ENCODE measurements at places on chromosomes 6 and 20. TPM values are rescaled to one million over a fixed set of nuclear protein-coding genes. Genes with fewer than 3 reads are reported as not detected.

GRCh38 chr6:878179-878578, 185.2 kb upstream of the EXOC2 start:
- DNase-seq = no peak

The SIRPB2 gene
- not detected for total RNA-seq

The ADGB gene
- total RNA-seq = not detected

DNA sequence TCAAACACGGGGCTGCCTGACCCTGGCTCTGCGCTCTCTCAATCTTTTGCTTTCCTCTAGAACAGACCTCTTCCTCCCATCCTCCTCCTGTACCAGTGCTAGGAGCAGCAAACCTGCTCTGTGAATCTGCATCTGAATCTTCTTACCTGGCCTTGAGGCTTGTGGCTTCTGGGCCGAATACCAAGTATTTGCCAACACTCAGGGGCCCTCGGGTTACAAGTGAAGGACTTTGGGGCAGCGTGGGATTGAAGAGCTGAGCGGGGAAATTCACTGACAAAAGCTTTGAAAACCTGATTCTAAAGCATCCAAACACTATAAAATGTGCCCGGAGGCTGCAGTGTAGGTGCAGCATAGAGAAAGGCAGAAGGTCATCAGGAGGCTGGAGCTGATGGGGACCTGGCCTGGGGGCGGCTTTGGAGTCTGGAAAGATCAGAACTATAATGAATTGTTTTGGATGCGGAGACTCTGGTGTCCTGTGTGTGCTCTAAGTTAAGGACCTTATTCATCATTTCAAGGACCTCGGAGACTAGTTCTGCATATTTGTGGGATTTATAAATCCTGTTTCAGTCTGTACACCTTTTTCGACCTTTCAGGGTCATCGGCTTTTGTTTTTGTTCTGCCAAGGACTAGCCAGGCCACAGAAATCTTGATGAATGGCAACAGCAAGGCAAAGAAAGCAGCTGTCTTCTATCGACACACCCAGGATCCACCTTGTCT, 16.4 kb upstream of the IGF2R start:
- DNase-seq = no peak

The SUMO4 gene
- 4.2 TPM for total RNA-seq

The JAG1 gene
- 1.7 TPM for total RNA-seq

DNA sequence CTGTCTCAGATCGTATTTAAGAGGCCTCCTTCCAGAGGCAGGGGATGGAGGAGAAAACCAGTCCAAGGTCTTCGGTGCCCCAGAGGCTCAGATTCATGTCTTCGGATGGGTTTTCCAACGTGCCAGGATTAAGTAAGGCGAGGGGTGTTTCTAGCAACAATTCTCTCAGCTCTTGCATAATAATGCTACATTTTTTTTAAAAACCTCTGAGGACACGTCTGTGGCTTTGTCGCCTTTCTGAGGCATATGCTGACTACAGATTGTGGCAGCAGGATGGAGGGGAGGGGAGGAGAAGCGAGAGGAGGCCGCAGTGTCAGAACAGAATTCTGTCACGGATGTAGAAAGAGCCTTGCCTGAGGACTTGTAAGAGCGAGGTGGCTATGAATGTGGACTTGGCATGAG, 17.7 kb upstream of the CCDC167 start:
- DNase-seq = no peak

DNA sequence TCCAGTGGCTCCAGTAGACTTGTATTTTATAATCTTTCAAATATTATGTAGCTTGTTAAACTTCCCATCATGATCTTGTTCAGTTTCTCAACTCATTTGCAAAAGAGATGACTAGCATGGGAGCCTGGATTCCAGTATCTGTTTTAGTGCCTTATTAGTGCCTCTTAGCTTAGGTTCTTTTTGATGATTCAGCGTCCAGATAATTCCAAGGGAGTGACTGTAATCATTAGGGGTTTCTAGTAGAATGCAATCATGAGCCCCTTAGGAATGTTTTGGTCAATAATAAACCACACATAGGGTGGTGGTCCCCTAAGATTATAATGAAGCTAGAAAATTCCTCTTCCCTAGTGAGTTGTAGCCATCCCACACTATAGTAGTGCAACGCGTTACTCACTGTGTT, 7.0 kb downstream of the CD2AP start:
- DNase-seq = no peak

The ZSCAN31 gene
- not detected for total RNA-seq

The DOK5 gene
- total RNA-seq = not detected

Data from OCI-LY7 (cell line).